ENCODE measurements at places on chromosomes 3 and 15.

DNA sequence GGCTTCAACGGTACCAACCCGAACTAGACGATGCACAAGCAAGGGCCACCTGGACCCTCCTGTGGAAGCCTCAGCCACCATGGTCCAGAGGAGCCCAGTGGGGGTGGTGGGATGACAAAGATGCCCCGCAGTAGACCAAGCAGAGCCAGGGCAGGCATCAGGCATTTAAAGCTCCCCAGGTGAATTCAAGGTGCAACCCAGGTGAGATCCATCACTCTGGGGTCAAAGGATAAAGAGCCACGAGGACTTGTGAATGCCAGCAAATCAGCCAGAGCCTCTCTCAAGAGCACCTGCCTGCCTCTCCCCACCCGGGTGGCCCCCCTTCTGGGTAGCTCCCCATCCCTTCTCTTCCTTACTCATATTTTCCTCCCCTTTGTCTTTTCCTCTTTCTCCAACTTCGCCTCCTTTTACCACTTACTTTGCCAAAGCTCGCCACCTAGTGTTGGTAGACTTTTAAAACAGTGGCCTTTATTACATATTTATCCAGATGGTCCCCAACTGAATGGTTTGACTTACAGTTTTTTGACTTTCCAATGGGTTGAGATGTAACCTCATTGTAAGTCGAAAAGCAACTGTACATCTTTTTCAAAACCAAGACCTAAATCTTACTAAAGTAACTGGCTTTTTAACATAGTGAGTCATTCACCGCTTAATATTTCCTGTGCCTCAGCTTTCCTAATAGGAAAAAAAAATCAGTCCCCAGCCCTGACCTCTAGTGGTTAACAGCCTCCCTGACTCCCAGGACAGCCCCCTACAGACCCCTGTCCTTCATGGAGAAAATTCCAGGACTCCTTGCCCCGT is 18.8 kb downstream of the PLA2G4F start:
- peak; percentile 25 for DNase-seq

- DNase-seq, result no peak
Observed at GRCh38 chr15:100968050-100968966, 49.2 kb downstream of the LRRK1 start.

DNA sequence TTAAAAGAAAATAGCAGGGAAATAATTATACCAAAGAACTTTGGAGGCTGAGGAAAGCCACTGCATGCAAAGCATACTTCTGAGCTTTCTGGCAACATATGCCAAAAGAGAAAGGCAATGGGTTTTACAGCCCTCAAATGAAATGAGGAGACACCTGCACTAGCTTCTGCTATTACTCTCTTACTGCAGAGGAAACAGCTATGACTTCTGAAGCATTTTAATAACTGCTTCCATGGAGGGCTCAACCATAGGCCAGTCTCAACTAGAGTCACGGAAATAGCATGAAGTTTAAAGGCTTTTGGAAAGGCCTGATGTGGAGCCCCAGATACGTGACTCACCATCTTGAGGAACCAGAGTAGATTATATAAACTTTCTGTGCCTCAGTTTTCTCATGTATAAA is 114.8 kb downstream of the OXNAD1 start:
- no peak for DNase-seq

DNA sequence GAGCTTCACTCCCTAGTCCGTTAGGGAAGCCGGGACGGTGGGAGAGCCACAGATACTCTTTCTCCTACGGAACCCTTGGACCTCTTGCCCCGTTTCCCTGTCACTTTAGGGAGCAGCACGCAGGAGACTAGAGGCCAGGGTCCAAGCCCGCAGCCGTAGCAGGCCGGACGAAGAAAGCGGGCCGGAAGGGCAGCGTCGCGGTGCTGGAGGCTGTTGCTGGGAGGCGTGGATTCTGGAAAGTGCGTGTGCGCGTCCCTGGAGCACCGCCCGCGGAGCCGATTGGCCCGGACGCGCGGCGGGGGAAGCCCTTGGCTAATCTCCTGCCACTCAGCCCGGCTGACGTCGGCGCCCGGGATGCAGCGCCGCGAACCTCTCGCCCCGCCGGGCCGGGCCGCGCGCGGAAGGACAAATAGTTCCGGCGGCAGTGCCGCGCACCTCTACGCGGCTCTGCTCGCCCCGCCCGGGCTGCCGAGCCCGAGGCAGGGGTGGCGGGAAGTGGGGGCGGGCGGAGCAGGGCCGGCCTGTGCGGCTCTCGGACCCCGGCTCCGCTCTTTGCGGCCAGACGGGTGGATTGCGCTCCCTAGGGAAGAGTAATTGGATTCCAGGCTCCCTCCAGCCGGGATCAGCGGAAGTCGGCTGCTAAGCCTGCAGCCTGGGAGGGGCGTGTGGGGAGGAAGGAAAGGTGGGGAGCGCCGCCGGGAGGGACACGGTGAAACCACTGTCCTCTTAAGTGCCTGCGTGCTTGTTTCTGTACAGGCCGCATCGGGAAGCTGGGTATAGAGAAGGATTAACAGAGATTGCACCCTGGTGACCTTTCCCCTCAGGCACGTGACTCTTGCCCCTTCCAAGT is 31.3 kb upstream of the TCF12 start:
- DNase-seq, result peak; percentile 77

GRCh38 chr15:67549736-67550135 is 7.2 kb downstream of the MAP2K5 start:
- no peak for DNase-seq

- DNase-seq, result no peak
Observed at GRCh38 chr3:151015767-151016477, 43.4 kb upstream of the CLRN1 start.

DNA sequence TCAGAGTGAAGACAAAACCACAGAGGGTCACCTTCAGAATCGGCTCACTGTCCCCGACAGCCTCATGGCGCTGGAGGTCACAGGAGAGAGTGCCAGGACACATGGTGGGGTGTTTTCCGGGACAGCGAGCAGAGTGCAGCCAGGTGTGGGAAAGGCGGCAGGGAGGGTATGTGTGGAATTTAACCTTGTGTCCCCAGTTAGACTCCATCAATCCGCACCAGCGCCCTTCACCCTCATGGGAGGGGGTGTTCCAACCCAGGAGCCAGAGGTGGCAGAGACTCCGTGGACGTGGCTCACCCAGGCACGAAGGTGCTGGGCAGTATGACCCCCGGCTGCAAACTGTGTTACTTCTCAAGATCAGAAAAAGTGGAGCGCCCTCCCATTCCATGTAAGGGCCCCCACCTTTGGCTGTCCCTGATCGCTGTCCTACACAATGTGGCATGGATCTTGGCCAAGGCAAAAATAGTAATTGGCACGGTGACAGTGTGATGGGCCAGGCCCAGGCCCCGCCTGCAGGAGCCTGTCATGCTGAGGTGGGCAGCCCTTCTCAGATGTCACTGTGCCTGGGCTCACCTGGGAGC is 190.3 kb downstream of the XXYLT1 start:
- DNase-seq, result peak; percentile 94

GRCh38 chr3:181906338-181906737 is 194.6 kb downstream of the SOX2 start:
- no peak for DNase-seq

DNA sequence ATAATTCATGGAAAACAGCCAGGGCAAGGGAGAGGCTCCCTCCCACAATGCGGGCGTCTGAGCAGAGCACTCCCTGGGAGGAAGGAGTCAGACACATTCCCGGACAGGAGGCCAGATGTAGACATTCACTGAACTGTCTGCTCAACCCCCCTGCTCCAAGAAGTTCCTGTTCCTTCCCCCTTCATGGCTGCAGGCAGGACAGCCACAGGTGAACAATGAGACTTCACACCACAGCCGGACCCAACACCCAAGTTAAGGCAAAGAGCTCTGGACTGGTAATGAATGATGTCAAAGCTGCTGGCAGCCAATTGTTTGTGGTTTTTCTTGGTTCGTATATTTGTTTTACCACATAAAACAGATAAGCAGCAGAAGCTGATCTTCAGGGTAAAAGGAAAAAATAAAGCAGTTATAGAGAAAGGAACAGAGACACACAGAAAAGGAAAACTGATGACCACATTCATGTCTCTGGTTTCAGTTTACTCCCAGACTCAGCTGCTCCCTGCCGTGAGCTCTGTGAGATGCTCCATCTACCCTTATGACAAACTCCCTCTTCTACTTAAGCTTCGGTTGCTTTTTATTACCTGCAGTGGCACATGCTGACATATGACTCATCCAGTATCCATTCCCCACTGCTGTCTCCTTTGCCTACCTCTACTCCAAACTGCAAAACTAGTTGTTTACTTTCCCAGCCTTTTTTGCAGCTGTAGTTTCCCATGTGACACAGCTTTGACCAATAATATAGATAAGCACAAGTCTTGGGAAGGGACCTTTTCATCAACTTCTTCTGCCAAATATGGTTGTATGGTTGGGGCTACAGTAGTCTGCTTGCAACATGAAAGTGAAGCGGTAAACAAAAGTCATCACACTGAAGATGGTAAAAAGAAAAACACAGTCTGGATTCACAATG is 33.1 kb downstream of the DZIP1L start:
- no peak for DNase-seq

- DNase-seq, result peak; percentile 33
Observed at GRCh38 chr15:101309436-101310160, 14.6 kb upstream of the SNRPA1 start.

GRCh38 chr3:158369279-158369678 is 201.7 kb upstream of the MLF1 start:
- DNase-seq, result no peak

- no peak for DNase-seq
Observed at GRCh38 chr15:85470563-85471271, 90.3 kb downstream of the AKAP13 start.

DNA sequence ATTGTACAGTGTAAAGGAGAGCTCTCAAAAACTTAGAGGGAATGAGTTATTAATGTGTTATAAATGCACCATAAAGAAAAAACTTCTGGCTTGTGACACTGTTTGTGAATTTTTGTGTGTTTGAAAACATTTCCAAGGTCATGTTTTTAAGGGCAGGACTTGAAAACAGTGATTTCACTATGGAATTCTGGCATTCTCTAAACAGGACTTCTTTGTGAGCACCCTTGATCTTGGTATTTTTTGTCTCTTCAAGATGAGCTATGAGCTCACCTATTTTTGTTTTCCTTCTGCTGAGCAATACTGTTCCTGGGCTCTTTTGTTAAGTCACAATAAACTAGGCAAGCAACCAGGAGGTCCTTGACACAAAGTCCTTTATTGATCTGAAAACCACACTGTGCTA is 284.4 kb downstream of the RBMS3 start:
- DNase-seq, result peak; percentile 33

DNA sequence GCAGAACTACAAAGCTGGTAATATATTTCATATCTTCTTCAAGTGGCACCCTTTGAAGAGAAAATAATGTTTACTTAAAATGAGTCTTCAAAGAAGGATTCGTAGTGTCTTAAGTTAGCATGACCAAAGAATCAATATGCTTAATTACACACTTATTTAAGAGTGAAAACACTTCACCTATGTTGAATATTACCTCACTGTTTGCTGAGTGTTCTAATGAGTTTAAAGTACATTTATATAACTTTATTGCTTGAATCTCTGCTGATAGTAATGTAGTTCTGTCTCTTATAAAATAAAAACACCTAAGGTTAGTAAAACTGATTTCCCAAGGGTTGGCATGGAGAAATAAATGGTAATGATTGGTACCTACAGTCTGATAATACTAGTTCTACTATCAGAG is 143.3 kb upstream of the SLC2A2 start:
- DNase-seq, result peak; percentile 48

DNA sequence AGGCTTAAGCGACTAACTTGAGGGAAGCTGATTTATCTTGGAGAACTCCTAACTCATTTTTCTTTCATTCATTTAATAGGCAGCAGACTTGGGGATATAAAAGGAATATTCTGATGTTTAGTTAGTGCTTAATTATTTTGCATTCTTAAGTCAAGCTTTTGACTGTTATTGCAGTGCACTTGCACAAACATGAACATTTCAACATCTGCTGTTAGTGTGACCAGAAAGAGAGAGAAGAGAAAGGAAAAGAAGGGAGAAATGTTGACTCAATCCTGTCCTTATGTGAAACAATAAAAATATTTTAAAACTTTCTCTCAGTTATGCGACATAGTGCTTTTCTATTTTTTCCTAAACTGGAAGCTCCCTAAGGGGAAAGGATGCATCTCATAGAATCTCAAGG is 507.8 kb downstream of the LPP start:
- no peak for DNase-seq

DNA sequence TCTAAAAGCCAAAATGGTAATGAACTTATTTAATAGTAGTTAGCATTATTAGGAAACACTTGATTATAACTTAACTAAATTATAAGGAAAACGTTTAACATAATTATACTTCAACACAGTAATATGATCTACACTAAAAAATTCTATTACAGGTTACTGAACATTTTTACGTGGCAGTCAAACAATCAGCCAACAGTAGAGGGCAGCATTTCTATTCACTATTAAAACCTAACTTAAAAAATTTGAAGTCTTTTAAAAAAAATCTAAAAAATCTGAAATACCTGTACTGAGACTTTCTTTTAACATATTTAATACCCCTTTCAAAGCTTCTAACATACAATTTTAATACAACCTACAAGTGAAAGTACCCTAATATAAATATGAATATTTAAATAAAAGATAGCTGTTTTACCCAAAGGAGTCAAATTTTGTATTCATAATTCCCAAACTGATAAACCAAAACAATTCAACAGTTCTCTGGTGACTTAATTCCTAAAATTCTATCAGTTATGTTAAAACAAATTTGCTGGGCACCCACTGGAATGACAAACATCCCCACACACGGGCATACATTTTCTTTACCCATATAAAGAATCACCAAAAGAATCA is 41.5 kb downstream of the DLG1 start:
- peak; percentile 82 for DNase-seq

DNA sequence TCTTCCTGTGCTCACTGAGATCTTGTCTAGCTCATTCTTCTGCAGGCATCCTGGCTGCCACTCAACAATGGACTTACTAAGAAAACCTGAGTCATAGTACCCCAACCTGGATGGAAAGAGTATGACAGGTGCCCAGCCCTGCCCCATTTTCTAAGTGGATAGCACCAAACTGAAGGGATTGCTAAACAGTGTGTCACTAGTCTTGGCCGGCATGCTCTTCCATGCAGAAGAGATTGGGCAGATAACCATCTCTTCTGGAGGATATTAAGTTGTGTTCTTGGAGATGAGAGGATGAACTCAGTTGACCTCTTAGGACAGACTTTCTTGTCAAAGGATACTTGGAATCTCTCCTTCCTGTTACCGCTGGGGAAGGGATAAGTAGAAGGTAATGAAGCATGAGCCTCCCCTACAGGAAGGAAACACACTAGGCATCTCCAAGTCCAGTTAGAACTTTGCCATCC is 797.5 kb downstream of the AGBL1 start:
- DNase-seq, result no peak

GRCh38 chr3:31523543-31523942 is 9.2 kb upstream of the STT3B start:
- DNase-seq, result no peak

GRCh38 chr15:98746375-98747155 is 98.2 kb downstream of the IGF1R start:
- no peak for DNase-seq
